Upper lobe of left lung (tissue), 6 donors: ENCODE measurements at places on chromosomes 5 and 9. TPM values are rescaled to one million over a fixed set of nuclear protein-coding genes. Genes with fewer than 3 reads are reported as not detected.

DNA sequence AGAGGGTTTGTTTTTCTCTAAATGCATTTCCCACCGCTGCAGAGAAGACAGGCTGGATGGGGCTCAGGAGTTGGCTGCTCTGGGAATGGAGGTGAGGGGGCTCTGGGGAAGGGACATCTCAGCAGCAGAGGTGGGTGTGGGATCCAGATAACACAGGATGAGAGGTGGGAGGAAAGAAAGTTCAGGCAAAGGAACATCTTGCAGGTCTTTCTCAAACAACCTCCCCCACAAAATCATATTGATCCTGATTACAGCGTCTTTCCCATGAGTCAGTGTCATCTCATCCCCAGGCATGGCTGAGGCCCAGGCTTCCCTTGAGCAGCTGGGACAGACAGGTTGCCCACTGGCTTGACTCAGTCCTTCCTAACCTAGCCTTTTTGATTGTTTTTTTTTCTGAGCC is 11.3 kb upstream of the ACSL6 start:
- no peak for DNase-seq

DNA sequence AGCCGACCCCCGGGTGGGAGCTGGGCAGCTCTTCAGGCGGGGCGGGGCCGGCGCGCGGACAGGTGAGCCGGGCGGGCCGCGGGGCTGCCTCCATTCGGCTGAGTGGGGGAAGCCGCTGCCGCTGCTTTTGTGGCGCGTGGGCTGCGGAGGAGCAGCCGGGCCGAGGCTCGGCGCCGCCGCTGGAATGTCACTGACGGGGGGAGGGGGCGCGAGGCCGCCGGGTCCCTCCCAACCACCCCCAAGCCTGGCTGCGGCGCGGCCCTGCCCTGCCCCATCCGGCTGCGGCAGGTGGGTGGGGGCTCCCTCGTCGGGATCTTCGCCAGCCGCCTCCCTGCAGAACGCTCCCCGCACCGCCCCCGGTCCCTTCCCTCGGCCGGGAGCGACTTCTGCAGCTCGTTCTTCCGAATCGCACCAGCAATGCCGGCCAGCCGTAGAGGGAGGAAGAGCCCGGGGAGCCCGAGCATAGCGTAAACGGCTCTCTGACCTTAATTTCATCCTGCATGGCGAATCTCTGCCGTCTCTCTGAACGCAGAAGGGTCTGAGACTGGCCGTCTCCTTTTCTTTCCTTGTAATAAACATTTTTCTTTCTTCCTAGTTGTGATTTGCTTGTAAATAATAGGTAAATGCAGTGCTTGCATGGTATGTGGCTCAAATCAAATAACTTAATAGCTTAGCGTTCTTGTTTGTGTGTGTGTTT is 505 bp downstream of the SPTAN1 start:
- peak; percentile 65 for DNase-seq

DNA sequence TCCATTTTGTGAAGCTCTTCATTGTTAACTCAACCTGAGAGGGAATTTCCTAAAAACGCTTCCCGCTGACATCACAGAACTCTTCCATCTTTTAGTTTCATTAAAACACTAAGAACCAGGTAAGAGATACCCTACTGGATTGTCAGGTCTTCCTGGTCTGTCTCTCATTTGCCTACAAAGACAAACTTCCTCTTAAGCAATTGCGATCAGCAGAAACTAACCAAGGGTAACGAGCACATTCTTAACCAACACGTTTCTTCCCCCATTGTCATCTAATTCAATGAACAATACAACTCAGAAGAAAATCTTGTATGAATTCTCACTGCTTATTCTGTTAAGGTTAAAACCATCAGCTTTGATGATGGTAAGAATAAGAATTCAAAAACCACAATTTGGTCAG is 6.6 kb downstream of the FBXW11 start:
- no peak for DNase-seq

Gene SLC4A9
- total RNA-seq: 0.15 TPM
